Kidney (tissue), 22 donors: ENCODE measurements at places on chromosomes 3 and 15.

- H3K4me3 ChIP-seq: no peak overlapping the region
- no peaks in the 10 kb centered on the region for H3K27me3 ChIP-seq
- DNase-seq: peak; percentile 25
- H3K4me1 ChIP-seq: peaks cover 12% of the 10 kb centered on the region
- no peaks in the 10 kb centered on the region for H3K36me3 ChIP-seq
Measured at GRCh38 chr3:129425213-129425612, 3.2 kb downstream of the EFCAB12 start.

DNA sequence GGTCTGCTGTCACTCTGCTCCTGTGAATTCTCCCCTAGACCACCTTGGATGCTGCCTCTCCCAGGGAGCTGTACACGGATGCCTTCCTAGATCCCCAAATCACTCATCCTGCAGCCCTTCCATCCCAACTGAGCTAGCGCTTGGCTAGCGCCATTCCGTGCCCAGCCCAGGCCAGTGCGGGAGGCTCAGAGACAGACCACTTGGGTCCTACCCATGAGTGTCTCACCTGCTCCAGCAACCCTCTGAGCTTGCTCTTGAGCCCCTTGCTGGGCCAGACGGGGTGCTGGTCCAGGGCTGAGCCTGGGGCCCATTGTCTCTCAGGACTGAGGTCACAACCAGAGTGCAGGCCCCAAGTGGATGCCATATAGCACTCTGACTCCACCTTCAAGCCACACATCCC, 17.7 kb downstream of the SH2D7 start:
- no peak overlapping the region for H3K4me3 ChIP-seq
- no peaks in the 10 kb centered on the region for H3K36me3 ChIP-seq
- H3K4me1 ChIP-seq: no peaks in the 10 kb centered on the region
- DNase-seq: no peak
- H3K27me3 ChIP-seq: no peaks in the 10 kb centered on the region

GRCh38 chr3:13785351-13785750, 94.5 kb downstream of the WNT7A start:
- H3K4me3 ChIP-seq: no peak overlapping the region
- no peak overlapping the region for H3K27ac ChIP-seq
- DNase-seq: no peak
- H3K36me3 ChIP-seq: no peaks in the 10 kb centered on the region

DNA sequence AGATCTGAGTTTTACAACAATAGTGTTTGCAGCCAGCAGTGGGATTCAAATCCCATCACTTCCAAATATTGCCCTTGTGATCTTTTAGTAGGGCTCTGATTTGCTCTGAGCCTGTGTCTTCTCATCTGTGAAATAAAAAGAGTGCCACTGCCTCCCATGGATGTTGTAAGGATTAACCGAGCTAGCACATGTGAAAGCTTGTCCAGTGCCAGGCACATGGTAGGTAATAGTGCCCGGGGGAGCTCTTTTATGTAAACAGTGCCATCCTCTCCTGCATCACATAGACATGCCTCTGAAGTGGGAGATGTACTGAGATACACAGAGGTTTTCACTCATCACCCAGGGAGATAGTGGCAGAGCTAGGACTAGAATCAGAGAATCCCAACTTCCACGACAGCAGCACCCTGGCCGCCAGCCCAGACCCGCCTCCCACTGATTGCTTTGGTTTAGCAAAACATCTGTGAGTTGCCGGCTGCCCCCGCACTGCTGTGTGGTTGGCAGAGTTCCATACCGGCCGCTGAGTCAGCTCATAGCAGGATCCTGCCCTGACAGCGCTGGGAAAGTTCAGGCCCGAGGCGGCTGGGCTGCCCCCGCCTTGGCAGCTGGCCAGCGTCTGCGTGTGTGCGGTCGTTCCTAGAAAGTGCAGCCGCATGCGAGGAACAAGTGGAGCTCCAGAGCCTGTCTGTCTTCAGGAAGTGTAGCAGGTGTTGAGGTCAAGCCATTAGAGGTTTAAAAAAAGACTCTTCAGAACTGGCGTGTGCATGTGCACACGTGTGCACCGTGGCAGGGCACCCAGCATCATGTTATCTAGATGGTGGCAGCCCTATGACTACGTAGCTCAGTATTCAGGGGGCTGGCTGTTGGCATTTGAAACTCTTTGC, 5.0 kb downstream of the ARID3B start:
- H3K27me3 ChIP-seq: no peaks in the 10 kb centered on the region
- H3K27ac ChIP-seq: no peak overlapping the region
- peaks cover 16% of the 10 kb centered on the region for H3K4me1 ChIP-seq
- no peak overlapping the region for H3K4me3 ChIP-seq

DNA sequence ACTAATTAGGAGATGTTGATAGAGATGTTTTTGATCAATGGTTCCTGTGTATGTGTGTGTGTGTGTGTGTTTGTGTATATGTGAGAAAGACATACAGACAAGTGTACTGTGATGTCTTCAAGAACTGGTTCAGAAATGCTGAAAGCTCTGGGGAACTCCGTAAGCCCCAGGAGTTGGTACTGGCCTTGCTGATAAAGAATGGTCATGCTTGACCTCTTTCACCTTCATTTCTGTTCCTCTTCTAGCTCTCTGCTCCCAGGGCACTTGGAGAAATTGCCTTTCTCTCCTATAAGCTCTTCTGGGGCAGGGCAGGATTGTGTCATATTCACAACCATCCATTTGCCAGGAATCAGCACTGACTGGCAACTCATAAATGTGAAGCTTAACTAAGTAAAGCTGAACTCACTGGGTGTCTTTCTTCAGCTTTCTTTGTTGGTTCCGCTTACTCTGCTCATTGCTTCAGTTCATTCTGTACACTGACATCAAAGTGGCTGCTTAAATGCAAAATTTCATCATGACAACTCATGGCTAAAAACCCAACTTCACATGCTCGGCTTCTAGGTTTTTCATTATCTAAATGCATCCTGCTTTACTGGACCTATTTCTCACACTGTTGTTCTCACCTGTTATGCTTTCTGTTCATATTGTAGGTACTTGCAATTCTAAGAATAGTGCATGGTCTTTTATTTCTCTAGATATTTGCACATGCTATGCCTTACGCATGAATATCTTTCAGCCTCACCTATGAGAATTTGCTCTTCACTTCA, 162.1 kb upstream of the LYSMD4 start:
- H3K36me3 ChIP-seq: no peaks in the 10 kb centered on the region
- no peak overlapping the region for H3K27ac ChIP-seq
- no peaks in the 10 kb centered on the region for H3K4me1 ChIP-seq
- DNase-seq: no peak

DNA sequence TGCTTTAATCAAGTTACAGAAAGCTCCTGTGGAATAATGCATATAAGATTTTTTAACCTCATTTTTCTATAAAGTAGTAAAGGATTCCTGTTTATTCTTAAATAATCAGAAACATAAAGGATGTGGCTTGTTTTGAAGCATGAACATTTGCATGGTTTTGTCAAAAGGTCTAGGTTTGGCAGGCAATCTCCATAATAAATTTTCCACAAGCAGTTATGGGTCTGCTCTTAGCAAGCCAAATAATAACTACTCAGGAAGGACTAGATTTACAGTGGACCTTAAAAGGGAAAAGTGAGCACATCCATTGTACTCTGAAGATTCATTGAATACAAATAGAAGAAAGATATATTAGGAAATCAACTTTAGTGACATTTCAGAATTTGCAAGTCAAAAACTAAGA, 407.3 kb upstream of the CBLB start:
- H3K4me3 ChIP-seq: no peak overlapping the region
- no peaks in the 10 kb centered on the region for H3K4me1 ChIP-seq
- H3K27me3 ChIP-seq: no peaks in the 10 kb centered on the region

DNA sequence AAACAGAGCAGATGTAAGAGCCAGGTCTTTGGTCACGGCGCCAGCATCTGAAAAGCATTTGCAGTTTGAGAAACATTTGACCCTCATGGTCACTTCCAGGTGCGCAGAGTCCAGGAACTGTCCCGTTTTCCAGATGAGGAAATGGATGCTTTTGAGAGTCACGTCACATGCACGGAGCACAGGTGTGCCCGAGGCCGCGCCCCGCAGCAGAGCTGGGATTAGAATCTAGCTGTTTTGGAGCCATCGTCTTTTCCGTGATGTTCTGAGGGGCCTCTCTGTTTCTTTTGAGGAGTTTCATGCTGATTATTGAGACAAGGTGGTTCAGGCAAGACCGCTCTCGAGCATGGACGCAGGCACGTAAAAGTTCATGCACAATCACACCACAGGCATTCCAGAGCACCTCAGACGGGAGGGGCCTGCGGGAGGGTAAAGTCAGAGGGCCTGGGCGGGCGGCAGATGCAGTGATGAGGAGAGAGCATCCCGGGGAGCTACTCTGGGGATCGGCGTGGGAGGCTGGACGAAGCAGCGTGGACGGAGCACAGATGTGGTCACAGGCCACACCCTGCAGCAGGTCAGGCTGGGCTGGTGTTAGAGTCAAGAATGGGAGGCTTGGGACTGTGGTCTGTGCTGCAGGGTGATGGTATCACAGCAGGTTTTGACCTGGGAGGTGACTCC, 139.2 kb upstream of the MEF2A start:
- H3K4me3 ChIP-seq: no peak overlapping the region
- H3K4me1 ChIP-seq: peaks cover 2% of the 10 kb centered on the region
- no peaks in the 10 kb centered on the region for H3K27me3 ChIP-seq
- H3K27ac ChIP-seq: peak overlapping the region; percentile 67
- H3K36me3 ChIP-seq: no peaks in the 10 kb centered on the region

DNA sequence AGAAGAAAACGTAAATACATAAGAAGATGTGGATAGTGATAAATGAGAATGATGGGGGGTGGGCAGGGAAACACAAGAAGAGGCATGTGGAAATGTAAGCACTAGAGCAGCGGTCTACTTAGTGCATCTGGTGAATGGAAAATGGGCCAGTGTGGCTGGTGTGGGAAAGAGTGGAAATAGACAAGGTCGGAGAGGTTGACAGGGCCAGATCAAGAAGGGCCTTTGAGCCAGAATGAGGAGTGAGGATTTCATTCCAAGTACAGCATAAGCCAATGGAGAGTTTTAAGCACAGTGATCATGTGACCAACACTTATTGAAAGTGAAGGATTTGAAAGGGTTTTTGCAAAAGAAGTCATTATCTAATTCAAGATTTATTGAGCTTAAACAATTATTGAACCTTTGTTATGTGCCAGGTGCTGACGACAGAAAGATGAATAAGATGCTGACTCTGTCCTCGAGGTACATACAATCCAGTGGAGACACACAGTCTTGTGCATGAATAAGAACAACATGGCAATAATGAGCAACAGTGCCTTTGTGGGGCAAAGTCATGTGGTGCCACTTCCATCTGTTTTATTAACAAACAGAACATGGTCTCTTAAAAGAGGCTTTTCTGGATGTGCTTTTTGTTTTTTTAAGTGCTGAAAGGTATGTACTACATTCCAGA, 124.1 kb downstream of the MFSD1 start:
- H3K4me1 ChIP-seq: no peaks in the 10 kb centered on the region
- no peaks in the 10 kb centered on the region for H3K36me3 ChIP-seq
- H3K27me3 ChIP-seq: no peaks in the 10 kb centered on the region

DNA sequence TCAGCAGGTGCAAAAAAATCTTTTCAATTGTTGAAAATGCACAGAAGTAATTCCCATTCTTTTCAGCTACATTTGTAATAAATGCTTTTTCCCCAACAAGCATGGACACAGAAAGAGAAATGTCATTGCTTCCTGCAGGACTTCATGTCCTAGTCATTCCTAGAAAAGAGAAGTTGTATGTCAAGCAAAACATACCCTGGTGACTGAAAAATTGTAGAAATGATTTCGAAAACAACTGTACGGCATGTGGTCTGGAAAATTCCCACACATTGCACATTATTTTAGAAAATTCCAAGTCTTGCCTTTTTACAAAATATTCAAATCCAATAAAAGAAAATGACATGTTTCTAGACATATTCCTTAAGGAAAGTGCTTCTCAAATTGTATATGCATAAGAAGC, 50.4 kb upstream of the ALCAM start:
- no peaks in the 10 kb centered on the region for H3K36me3 ChIP-seq
- H3K27me3 ChIP-seq: no peaks in the 10 kb centered on the region

DNA sequence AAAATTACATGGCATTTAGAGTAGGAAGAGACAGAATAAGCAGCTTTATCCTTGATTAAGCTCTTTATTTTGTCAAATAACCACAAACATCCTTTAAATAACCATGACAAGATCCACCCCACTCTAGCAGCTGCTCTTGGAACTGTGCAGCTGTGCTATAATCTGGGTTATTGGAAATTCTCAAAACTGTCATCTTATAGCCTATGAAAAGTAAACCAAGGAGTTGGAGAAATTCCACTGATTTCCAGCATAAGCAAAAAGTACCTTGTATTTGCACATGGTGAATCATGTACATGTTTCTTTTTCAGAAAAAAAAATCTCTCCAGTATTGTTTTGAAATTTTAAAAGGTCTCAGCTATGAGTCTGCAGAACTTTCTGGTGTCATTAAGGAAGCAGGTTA, 88.8 kb upstream of the ABI3BP start:
- no peak overlapping the region for H3K4me3 ChIP-seq
- H3K27me3 ChIP-seq: no peaks in the 10 kb centered on the region
- no peak for DNase-seq
- no peak overlapping the region for H3K27ac ChIP-seq

DNA sequence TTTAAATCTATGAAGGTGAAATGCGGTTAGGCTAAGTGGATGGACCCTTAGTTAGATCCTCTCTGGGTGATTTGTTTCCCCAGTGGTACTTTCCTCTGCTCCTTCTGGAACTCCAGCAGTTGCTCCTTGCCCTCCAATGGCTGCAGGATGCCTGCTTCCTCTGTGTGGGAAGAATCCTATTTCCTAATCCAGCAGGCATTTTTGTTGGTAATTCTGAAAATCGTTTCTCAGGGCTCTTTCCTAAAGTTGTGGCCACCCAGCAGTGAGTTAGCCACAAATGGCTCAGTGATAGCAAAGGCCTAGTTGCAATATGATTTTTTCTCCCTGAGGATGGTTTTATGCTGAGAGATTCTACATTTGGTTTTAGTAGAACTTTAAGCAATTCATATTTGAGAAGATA, 332.3 kb upstream of the C2CD4B start:
- H3K4me1 ChIP-seq: peaks cover 3% of the 10 kb centered on the region
- H3K27ac ChIP-seq: no peak overlapping the region
- no peak for DNase-seq
- H3K4me3 ChIP-seq: no peak overlapping the region
- H3K36me3 ChIP-seq: no peaks in the 10 kb centered on the region

DNA sequence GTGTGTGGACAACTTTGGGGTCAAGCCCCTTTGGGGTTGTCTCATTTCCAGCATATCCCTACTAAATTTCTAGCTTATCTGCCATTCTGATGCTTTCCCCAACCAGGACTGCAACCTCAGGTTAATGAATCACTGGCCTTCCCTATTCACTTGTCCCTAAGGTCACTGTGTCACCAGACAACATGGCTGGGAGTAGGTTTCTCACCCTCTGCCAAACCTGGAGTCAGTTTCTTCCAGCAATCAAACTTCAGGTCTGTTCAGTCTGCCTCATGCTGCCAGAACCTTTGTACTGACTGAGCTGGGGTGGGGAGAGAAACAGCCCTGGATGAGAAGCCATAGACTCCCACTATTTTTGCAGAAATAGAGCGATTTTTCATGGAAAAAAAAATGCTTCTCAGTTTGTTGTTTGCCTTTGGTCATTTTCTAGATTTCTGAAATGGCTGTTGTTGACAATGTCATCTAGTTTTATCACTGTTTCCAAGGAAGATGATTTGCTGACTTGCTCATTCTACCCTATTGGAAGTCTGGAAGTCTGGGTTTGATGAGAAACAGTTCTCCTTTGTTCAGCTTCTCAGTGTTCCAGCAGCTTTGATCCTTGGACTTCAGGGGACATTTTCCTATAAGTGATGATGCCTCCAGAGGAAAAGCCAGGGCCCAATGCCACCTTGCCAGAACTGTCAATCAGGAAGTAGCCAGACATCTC, 74.8 kb upstream of the IL12A start:
- H3K27me3 ChIP-seq: no peaks in the 10 kb centered on the region
- DNase-seq: no peak
- H3K4me3 ChIP-seq: no peak overlapping the region
- no peaks in the 10 kb centered on the region for H3K4me1 ChIP-seq
- no peaks in the 10 kb centered on the region for H3K36me3 ChIP-seq
- H3K27ac ChIP-seq: no peak overlapping the region
